ENCODE measurements at places on chromosomes 16 and 17.
A peak's percentile ranks its signal among the peaks of the same experiment; 100 is the strongest.

- no peak for DNase-seq
Observed at GRCh38 chr17:31404028-31404949, 12.8 kb downstream of the RAB11FIP4 start.

GRCh38 chr17:82015311-82015971 lies 7.2 kb downstream of the CENPX start:
- DNase-seq, result no peak

DNA sequence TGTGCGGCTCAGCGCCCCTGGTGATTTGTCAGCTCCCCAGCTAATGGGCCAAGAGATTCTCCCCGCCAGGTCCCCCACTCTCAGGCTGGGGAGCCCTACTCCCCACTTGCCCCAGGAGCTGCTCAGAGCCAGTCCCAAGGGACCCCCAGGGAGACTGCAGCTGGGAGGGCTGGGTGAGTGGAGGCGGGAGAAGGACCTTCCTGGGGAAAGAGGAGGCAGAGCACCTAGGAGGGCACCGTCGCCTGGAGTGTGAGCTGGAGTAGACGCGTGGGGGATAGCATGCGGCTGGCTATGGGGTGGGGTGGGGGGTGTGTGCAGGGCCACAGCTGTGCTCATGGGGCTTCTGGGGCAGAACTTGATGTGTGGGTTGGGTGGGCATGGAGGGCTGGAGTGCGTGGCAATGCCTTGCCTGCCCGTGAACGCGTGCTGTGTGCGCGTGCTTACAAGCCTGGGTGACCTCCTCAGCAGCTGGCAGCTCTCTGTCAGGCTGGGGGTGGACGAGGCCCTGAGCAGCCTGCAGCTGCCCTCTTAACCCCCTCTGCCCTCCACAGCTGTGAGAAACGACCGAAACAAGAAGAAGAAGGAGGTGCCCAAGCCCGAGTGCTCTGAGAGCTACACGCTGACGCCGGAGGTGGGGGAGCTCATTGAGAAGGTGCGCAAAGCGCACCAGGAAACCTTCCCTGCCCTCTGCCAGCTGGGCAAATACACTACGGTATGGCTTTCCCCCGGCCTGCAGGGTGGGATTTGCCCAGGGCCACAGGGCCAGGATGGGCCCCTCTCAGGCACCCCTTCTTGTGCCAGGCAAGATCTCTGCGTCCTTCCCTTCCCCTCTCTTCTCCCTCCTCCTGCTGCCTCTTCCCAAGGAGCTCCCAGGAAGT lies 12.9 kb downstream of the GJD3 start:
- DNase-seq, result no peak

- DNase-seq, result no peak
Observed at GRCh38 chr16:80254970-80255369, 285.8 kb upstream of the DYNLRB2 start.

DNA sequence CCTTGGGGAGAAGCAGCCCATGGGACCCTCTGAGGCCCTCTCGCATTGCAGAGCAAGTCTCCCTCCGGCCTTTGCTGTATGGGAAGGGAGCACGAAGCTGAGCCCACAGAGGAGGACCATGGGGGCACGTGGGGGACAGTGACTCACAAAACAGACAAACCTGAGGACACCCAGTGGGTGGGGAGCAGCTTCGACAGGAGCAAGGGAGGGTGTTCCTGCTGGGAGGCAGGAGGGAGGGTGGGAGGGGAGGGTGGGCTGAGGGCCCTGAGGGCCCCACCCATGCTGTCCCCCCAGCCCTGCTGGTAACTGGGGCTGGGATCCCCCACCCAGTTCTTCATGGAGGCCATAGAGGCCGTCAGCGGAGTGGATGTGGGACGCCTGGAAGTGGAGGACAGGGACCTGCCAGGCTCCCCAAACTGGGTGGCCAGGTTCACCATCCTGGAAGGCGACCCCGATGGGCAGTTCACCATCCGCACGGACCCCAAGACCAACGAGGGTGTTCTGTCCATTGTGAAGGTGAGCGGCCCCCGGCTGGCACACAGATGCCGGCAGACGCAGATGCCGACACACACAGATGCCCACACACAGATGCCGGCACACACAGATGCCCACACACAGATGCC lies 12.5 kb downstream of the SLC22A31 start:
- DNase-seq, result no peak

GRCh38 chr17:50139950-50140885 lies 10.3 kb upstream of the SAMD14 start:
- peak; percentile 66 for DNase-seq

Data from stimulated activated naive CD4-positive, alpha-beta T cell treated with Interleukin-2 at 50 U/mL for 16 hours (primary cell).